DND-41 (cell line): ENCODE measurements at places on chromosomes 4 and X.

- H3K27me3 ChIP-seq: no peaks in the 10 kb centered on the region
- H3K4me1 ChIP-seq: no peaks in the 10 kb centered on the region
- H3K4me3 ChIP-seq: no peak overlapping the region
- H3K36me3 ChIP-seq: no peaks in the 10 kb centered on the region
- H3K27ac ChIP-seq: no peak overlapping the region
- no peak for DNase-seq
Observed at GRCh38 chr4:181200076-181200475, 1043.1 kb upstream of the TENM3 start.

DNA sequence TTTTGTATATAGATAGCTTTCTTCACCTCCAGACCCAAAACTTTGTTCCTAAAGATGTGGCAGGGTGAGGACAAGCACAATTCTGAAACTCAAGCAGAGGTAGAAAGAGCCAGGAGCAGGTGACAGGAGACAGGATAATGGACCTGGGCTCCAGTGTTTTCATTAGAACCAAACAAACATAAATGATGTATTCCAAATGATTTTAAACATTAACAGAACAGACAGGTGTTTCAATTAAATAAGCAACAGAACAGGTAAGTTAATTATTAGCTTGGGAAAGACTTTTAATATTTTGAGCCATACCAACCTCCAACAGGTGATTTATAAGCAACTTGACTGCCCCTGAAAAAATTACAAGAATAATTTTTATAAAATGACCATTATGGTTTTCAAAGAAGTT is 459.4 kb upstream of the LCORL start:
- H3K4me3 ChIP-seq: no peak overlapping the region
- no peaks in the 10 kb centered on the region for H3K36me3 ChIP-seq
- DNase-seq: no peak

DNA sequence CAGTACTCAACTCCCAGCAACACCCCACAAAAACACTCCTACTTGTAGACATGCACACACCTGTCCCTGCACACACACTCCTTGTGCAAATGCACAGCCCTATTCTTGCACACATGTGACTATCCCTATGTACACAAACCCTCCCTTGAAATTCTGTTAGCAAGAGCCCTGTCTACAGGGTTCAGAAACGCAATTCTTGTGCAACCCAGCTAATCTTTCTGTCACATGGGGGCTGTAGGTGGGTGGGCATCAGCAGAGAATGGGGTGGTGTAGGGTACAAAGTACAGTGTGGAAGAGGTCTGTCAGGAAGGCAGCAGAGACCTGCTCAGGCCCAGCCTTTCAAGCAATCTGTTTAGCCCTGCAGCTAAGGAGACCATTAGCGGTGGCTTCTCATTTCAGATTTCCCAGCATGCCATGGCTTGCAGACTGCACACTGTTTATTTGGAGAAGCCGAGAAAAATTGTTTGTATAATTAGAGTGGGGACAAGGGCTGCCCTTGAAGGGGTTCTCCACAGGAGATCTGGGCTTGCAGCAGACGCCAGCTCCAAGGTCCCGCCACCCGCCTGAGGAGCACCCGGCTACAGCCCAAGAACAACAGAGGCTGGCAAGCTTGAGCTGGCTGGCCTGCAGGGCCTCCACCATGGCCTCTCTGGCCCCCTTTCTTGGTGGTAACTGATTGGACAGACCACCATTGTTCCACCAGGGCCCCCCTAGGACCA is 144.0 kb upstream of the PJA1 start:
- no peaks in the 10 kb centered on the region for H3K27me3 ChIP-seq
- no peak overlapping the region for H3K27ac ChIP-seq
- no peaks in the 10 kb centered on the region for H3K4me1 ChIP-seq
- no peak for DNase-seq
- no peaks in the 10 kb centered on the region for H3K36me3 ChIP-seq

GRCh38 chr4:97953171-97953941 is 189.9 kb downstream of the STPG2 start:
- H3K27ac ChIP-seq: peak overlapping the region; percentile 49
- H3K4me3 ChIP-seq: no peak overlapping the region
- H3K4me1 ChIP-seq: peaks cover 27% of the 10 kb centered on the region
- no peaks in the 10 kb centered on the region for H3K27me3 ChIP-seq
- no peaks in the 10 kb centered on the region for H3K36me3 ChIP-seq

GRCh38 chr4:174707902-174708301 is 121.1 kb downstream of the GLRA3 start:
- no peaks in the 10 kb centered on the region for H3K36me3 ChIP-seq
- H3K27me3 ChIP-seq: no peaks in the 10 kb centered on the region
- H3K4me1 ChIP-seq: no peaks in the 10 kb centered on the region
- no peak overlapping the region for H3K27ac ChIP-seq
- DNase-seq: no peak

DNA sequence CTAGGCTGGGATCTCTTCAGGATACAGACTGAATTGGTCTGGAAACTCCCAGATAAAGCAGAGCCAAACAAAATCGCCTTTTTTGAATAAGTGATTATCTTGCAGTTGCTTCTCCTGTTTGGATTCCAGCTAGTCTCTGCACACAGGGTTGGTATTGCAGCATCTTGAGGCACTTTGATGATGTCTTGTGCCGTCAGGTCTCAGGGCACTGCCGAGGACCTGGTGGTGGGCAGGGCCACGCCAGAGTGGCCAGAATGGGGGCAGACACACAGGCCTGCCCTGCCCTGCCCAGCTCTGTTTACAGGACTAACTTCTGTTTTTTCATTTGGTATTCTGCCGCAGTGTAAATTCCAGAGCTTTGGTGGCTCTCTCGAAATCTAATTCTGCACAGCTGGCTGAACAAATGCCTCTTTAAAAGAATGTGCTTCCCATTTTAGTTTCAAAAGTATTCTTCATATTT is 276.1 kb downstream of the NR3C2 start:
- H3K27me3 ChIP-seq: no peaks in the 10 kb centered on the region
- H3K27ac ChIP-seq: no peak overlapping the region
- no peak overlapping the region for H3K4me3 ChIP-seq
- H3K36me3 ChIP-seq: no peaks in the 10 kb centered on the region
- DNase-seq: no peak

DNA sequence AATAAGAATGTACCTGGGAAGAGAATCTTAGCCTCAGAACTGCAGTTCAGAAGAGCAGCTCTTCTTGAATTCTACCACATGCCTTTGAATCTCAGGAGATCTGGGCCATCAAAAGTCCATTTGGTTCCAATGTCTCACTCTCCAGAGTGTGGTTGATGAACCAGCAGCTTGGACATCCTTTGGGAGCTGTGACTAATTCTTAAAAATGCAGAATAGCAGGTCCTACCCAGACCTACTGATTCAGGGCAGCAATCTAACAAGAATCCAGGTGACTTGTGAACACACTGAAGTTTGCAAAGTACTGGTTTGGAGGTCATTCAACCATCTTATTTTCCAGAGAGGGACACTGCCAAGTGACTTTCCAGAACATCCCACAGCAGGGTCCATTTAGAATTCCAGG is 244.7 kb downstream of the PACRGL start:
- H3K27me3 ChIP-seq: no peaks in the 10 kb centered on the region
- no peak for DNase-seq
- no peaks in the 10 kb centered on the region for H3K36me3 ChIP-seq
- H3K4me3 ChIP-seq: no peak overlapping the region
- H3K27ac ChIP-seq: no peak overlapping the region
- H3K4me1 ChIP-seq: no peaks in the 10 kb centered on the region

DNA sequence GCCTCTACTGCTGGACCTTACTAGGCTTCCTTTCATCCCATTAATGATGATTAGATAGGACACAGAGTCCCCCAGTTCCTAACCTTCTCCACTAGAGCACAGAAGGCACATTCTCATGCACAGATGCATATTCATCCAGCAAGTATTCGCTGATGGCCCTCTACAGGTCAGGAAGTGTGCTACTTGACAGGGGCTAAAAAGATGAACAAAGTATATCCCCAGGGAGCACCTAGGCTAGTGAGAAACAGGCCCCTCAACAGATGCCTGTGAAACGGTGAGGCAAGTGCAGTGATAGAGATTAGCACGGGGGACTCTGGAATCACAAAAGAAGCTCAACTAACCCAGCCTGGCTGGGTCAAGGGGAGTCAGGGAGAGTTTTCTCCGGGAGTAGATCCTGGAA is 95.8 kb downstream of the MGST2 start:
- no peak overlapping the region for H3K27ac ChIP-seq
- DNase-seq: no peak
- H3K27me3 ChIP-seq: no peaks in the 10 kb centered on the region
- no peaks in the 10 kb centered on the region for H3K36me3 ChIP-seq
- H3K4me3 ChIP-seq: no peak overlapping the region

DNA sequence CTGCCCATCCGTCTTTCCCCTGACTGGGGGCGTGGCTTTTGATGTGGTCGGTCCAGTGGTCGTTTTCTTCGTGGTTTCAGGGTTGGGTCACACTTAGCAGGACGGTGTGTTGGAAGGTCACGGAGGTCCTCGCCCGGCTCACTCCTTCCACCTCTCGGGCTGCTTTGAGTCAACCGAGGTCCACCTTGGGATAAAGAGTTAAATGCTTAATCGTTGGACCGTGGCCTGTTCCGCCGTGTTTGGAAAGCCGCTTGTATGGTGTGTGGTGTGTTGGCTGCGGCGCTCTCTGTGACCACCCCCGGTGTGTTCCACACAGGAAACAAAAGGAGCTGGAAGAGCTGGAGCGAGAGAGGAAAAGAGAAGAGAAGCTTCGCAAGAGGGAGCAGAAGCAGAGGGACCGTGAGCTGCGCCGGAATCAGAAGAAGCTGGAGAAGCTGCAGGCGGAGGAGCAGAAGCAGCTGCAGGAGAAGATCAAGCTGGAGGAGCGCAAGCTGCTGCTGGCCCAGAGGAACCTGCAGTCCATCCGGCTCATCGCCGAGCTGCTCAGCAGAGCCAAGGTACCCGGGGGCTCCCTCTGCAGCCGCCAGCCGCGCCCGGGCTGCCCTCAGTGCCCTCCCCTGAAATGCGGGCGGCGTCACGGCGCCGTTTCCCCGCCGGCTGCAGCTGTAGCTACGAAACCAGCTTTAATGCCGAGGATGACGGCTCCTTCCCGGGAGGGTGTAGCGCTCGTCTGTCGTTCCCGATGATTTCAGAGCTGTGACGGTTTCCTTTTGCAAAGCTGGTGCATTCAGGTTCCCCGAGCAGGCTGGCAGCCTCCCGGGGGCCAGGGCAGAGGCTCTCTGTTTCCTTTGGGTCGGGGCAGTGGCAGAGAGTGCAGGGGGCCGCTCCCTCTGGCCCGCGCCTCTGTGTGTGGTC is 7.7 kb downstream of the AKAP17A start:
- H3K27ac ChIP-seq: no peak overlapping the region
- H3K4me1 ChIP-seq: peaks cover 5% of the 10 kb centered on the region
- DNase-seq: no peak

- no peak for DNase-seq
- no peak overlapping the region for H3K27ac ChIP-seq
- H3K27me3 ChIP-seq: no peaks in the 10 kb centered on the region
- no peak overlapping the region for H3K4me3 ChIP-seq
- no peaks in the 10 kb centered on the region for H3K4me1 ChIP-seq
Observed at GRCh38 chrX:20388594-20388993, 121.9 kb upstream of the RPS6KA3 start.

GRCh38 chrX:69389101-69389501 is 115.0 kb upstream of the NALF2 start:
- no peaks in the 10 kb centered on the region for H3K36me3 ChIP-seq
- H3K4me3 ChIP-seq: no peak overlapping the region
- H3K4me1 ChIP-seq: no peaks in the 10 kb centered on the region
- H3K27ac ChIP-seq: no peak overlapping the region
- DNase-seq: no peak

- no peaks in the 10 kb centered on the region for H3K27me3 ChIP-seq
- peak overlapping the region; percentile 81 for H3K27ac ChIP-seq
- H3K4me1 ChIP-seq: peaks cover 44% of the 10 kb centered on the region
Observed at GRCh38 chrX:20060961-20061748, 55.6 kb downstream of the MAP7D2 start.

DNA sequence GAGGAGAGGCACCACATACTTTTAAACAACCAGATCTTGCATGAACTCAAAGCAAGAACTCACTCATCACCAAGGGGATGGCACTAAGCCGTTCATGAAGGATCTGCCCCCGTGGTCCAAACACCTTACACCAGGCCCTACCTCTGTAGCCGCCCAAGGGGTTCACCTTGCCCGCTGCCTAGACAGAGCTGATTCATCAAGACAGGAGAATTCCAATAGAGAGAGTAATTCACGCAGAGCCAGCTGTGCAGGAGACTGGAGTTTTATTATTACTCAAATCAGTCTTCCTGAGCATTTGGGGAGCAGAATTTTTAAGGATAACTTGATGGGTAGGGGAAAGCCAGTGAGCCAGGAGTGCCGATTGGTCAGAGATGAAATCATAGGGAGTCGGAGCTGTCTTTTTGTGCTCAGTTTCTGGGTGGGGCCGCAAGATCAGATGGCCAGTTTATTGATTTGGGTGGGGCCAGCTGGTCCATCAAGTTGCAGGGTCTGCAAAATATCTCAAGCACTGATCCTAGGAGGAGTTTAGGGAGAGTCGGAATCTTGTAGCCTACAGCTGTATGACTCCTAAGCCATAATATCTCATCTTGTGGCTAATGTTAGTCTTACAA is 364.7 kb downstream of the PCDH7 start:
- H3K4me3 ChIP-seq: no peak overlapping the region
- DNase-seq: no peak
- no peaks in the 10 kb centered on the region for H3K4me1 ChIP-seq
- H3K36me3 ChIP-seq: no peaks in the 10 kb centered on the region
- H3K27ac ChIP-seq: no peak overlapping the region
- H3K27me3 ChIP-seq: no peaks in the 10 kb centered on the region

GRCh38 chr4:186557061-186557460 is 1.7 kb upstream of the MTNR1A start:
- no peak overlapping the region for H3K4me3 ChIP-seq
- H3K27me3 ChIP-seq: no peaks in the 10 kb centered on the region
- no peak overlapping the region for H3K27ac ChIP-seq

GRCh38 chrX:42090395-42090794 is 167.0 kb upstream of the CASK start:
- no peak overlapping the region for H3K27ac ChIP-seq
- no peak for DNase-seq

GRCh38 chr4:119517361-119518229 is 111.0 kb downstream of the PDE5A start:
- H3K4me1 ChIP-seq: no peaks in the 10 kb centered on the region
- H3K27ac ChIP-seq: no peak overlapping the region
- H3K36me3 ChIP-seq: peaks cover 58% of the 10 kb centered on the region
- DNase-seq: no peak

- H3K36me3 ChIP-seq: no peaks in the 10 kb centered on the region
- no peaks in the 10 kb centered on the region for H3K4me1 ChIP-seq
- DNase-seq: no peak
- no peaks in the 10 kb centered on the region for H3K27me3 ChIP-seq
- no peak overlapping the region for H3K27ac ChIP-seq
Observed at GRCh38 chrX:130652824-130653578, 250.0 kb downstream of the ENOX2 start.

GRCh38 chr4:42703813-42704212 is 46.9 kb upstream of the ATP8A1 start:
- no peak overlapping the region for H3K4me3 ChIP-seq
- DNase-seq: no peak
- H3K27ac ChIP-seq: no peak overlapping the region
- H3K4me1 ChIP-seq: no peaks in the 10 kb centered on the region
- no peaks in the 10 kb centered on the region for H3K27me3 ChIP-seq
- no peaks in the 10 kb centered on the region for H3K36me3 ChIP-seq
